ENCODE measurements at places on chromosomes 4 and X. TPM values are rescaled to one million over a fixed set of nuclear protein-coding genes. Genes with fewer than 3 reads are reported as not detected.

GRCh38 chrX:42385730-42386129, 392.2 kb downstream of the PPP1R2C start:
- no peak for DNase-seq

BMPR1B gene
- not detected for total RNA-seq

CXCL11 gene
- 0.53 TPM for total RNA-seq

DNA sequence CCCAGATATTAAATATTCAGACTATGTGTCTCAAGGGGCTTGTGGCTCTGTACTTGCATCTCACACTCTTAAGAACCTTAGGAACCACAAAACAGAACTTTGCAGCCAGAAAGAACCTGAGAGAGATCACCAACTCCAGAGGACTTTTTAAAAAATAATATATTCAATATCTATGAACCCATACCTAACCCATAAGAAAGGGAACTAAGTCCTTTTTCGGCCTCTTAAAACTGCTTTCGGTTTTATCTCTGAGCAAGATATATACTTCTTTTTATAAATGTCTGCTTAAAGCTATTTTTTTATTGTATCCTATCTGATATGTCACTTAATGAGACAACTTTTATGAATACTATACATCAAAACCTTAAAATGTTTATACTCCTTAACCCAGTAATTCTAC, 10.9 kb downstream of the SMARCA1 start:
- DNase-seq: no peak
